ENCODE measurements at places on chromosomes 5 and 9. TPM values are rescaled to one million over a fixed set of nuclear protein-coding genes. Genes with fewer than 3 reads are reported as not detected.

- H3K36me3 ChIP-seq, result no peaks in the 10 kb centered on the region
- H3K27ac ChIP-seq, result no peak overlapping the region
- DNase-seq, result no peak
- no peak overlapping the region for H3K4me3 ChIP-seq
- H3K27me3 ChIP-seq, result no peaks in the 10 kb centered on the region
Measured at GRCh38 chr9:119577881-119578280, 208.6 kb upstream of the BRINP1 start.

DNA sequence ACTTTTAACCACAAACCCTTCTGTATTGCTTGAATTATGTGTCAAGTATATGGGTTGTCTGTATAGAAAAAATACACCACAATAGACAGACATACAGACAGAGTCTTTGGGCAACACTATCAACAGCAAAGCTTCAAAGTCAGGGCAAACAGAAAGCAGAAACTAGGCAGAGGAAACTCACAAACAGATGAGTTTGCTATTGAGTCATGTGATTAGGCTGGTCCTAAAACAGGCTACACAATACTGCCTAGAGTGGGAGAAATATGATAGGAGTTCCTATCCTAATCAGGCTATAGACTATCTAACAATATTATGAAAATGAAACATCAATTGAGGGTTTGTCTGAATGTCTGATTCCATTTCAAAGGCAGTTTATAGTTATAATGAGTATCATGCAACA, 156.4 kb downstream of the EDIL3 start:
- no peaks in the 10 kb centered on the region for H3K27me3 ChIP-seq
- no peak for DNase-seq
- H3K27ac ChIP-seq, result no peak overlapping the region
- no peaks in the 10 kb centered on the region for H3K4me1 ChIP-seq
- H3K36me3 ChIP-seq, result no peaks in the 10 kb centered on the region

GRCh38 chr9:715300-715699, 126.2 kb upstream of the DMRT1 start:
- H3K27me3 ChIP-seq, result no peaks in the 10 kb centered on the region
- peak overlapping the region; percentile 26 for H3K27ac ChIP-seq
- H3K4me3 ChIP-seq, result no peak overlapping the region
- no peak for DNase-seq
- peaks cover 30% of the 10 kb centered on the region for H3K4me1 ChIP-seq

GRCh38 chr9:96856363-96857286, 2.3 kb upstream of the ZNF782 start:
- DNase-seq, result peak; percentile 89
- peak overlapping the region; percentile 38 for H3K27ac ChIP-seq
- H3K36me3 ChIP-seq, result no peaks in the 10 kb centered on the region
- H3K4me1 ChIP-seq, result peaks cover 27% of the 10 kb centered on the region
- H3K4me3 ChIP-seq, result no peak overlapping the region

DNA sequence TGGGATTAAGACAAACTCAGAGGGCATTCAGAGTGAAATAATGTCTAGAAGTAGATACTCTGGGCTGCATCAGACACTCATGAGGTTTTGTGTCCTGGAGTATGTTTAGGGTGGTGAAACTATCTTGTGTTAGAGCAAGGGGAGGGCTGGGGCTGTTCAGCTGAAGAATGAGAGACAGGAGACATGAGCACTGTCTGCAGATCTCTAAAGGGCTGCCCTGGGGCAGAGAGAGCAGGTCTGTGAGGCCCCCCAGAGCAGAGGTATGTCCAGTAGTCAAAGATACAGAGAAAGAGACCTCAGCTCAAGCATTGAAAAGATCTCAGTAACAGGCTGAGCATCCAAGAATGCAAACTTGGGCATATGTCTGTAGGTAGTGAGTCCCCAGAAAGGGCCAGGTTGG, 45.9 kb upstream of the SHB start:
- no peak overlapping the region for H3K4me3 ChIP-seq
- no peaks in the 10 kb centered on the region for H3K27me3 ChIP-seq
- H3K4me1 ChIP-seq, result no peaks in the 10 kb centered on the region
- no peaks in the 10 kb centered on the region for H3K36me3 ChIP-seq

DNA sequence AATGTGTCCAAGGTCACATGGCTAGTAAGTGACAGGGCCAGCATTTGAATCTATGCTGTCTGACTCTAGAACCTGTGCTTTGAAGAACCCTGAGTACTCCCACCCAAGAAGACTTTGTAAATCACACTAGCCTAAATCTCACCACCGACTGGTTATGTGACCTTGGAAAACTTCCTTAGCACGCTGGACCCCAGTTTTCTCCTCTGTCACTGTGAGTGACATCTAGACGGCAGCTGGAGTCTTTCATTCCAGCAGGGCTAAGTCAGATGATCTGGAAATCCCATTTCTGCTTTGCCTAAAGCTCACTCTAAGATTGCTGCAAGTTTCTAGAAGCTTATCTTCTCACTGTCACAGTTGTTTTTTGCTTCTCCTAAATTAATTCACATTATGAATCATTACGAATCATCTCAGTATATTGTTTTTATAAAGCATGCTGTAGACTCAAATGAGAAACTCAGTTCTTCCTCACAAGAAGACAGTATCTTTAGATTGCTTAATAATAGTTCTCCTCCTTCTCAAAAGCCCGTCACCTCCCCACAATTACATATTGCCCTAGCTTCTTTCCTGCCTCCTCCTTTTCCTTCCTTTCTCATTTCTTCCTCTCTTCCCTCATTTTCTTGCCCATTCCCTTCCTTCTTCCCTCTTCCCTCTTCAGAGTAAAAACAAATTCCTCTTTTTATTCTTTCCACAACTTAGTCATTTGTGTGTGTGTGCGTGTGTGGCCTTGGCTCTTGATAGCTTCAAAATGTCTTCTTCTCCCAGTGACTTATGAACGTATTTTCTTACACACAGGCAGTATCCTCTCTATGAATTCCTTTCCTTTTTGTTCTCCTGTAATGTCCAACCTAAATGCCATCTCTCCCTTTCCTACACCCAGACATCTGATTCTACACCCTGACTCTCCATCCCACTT, 16.8 kb downstream of the ALDOB start:
- H3K27me3 ChIP-seq, result no peaks in the 10 kb centered on the region
- no peaks in the 10 kb centered on the region for H3K4me1 ChIP-seq
- no peak overlapping the region for H3K27ac ChIP-seq
- no peak for DNase-seq
- no peak overlapping the region for H3K4me3 ChIP-seq
- no peaks in the 10 kb centered on the region for H3K36me3 ChIP-seq

- no peaks in the 10 kb centered on the region for H3K4me1 ChIP-seq
- H3K27ac ChIP-seq, result no peak overlapping the region
- DNase-seq, result no peak
- H3K4me3 ChIP-seq, result no peak overlapping the region
Measured at GRCh38 chr9:132698989-132699388, 28.7 kb downstream of the GTF3C4 start.

DNA sequence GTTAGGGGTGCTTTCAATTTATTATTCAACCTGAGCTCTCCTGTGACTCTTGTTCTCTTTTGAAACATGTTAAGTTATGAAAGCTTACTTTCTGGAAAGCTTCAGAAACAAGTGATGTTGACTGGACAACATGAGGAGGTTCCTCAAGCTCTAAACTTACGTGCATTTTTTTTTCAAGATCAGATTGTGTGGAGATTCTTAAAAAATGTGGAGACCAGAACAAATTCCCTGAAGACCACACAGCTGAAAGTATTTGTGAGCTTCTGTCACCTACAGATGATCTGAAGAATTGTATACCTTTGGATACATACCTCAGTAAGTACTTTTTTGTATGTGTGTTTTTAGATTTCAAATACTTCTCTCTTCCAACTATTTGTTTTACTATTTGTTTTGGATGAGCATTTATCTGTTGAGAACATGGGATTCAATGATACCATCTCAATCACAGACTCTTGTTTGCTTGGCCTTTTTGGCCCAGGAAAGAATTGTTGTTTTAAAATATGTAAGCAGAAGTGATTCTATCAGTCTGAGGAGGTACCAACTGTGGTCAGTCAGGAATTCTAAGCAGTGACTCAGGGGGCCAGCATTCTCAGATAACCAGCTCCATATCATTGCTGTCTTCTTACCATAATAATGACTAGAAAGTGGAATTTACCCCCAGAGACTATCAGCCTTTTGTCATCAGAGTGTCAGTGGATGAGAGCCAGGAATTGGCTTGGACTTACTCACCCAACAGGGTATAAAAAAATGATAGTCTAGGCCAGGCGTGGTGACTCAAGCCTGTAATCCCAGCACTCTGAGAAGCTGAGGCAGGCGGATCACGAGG, 34.4 kb upstream of the GLIPR2 start:
- no peak overlapping the region for H3K4me3 ChIP-seq
- no peaks in the 10 kb centered on the region for H3K27me3 ChIP-seq
- DNase-seq, result peak; percentile 59
- peak overlapping the region; percentile 62 for H3K27ac ChIP-seq
- no peaks in the 10 kb centered on the region for H3K36me3 ChIP-seq

GRCh38 chr5:43315682-43316081, 2.5 kb upstream of the HMGCS1 start:
- H3K4me1 ChIP-seq, result peaks cover 12% of the 10 kb centered on the region
- no peak overlapping the region for H3K4me3 ChIP-seq
- no peak for DNase-seq
- no peaks in the 10 kb centered on the region for H3K27me3 ChIP-seq

- no peak overlapping the region for H3K4me3 ChIP-seq
- H3K36me3 ChIP-seq, result no peaks in the 10 kb centered on the region
- H3K27ac ChIP-seq, result no peak overlapping the region
- peaks cover 12% of the 10 kb centered on the region for H3K4me1 ChIP-seq
- DNase-seq, result no peak
Measured at GRCh38 chr9:70405808-70406433, 8.5 kb downstream of the KLF9 start.

- no peak overlapping the region for H3K4me3 ChIP-seq
- no peak for DNase-seq
- peaks cover 2% of the 10 kb centered on the region for H3K27me3 ChIP-seq
- no peak overlapping the region for H3K27ac ChIP-seq
Measured at GRCh38 chr9:117249799-117250198, 165.1 kb downstream of the ASTN2 start.

- no peak overlapping the region for H3K27ac ChIP-seq
- no peaks in the 10 kb centered on the region for H3K27me3 ChIP-seq
- H3K36me3 ChIP-seq, result no peaks in the 10 kb centered on the region
- no peak overlapping the region for H3K4me3 ChIP-seq
Measured at GRCh38 chr5:95134326-95134725, 150.6 kb downstream of the MCTP1 start.

DNA sequence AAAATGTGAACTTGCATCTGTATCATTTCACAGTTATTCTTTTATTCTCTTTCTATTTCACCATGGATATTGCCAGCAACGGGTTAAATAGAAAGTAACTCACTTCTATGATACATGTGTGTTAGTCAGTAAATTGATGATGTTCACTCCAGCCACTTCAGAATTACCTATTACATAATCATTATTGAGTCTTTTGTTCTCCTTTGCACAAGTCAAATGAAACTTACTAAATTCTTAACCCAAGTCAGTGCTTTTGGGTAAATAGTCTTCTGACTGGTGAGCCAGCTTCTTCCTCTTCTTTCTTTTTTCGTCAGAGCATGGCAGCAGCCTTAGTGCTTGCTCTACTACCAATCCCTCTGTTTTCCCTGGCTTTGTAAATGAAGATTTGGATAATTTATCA, 344.3 kb downstream of the RAB3C start:
- H3K4me1 ChIP-seq, result no peaks in the 10 kb centered on the region
- DNase-seq, result no peak
- H3K27me3 ChIP-seq, result no peaks in the 10 kb centered on the region
- no peak overlapping the region for H3K4me3 ChIP-seq

DNA sequence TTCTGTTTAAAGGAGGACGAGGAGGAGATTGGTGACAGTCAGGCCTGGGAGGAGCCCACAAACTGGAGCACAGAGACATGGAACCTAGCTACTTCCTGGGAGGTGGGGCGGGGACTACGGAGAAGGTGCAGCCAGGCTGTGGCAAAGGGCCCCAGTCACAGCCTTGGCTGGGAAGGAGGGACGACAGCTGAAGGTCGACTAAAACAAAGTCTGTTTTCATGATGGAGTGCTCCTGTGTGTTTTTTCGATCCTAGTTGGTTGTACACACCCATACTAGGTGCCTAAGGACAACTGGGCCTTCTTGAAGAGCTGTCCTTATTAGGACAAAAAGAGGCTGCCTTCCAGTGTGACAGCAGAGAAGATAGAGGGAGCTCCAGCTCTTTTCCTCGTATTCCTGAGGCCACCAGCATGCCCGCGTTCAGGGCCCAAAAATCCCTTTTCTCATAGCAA, 2.9 kb downstream of the CCDC107 start:
- peak overlapping the region; percentile 50 for H3K27ac ChIP-seq
- no peaks in the 10 kb centered on the region for H3K36me3 ChIP-seq
- peaks cover 11% of the 10 kb centered on the region for H3K4me1 ChIP-seq
- DNase-seq, result peak; percentile 47

GRCh38 chr5:136228136-136228757, 35.3 kb upstream of the SMIM32 start:
- H3K4me3 ChIP-seq, result no peak overlapping the region
- no peaks in the 10 kb centered on the region for H3K4me1 ChIP-seq
- H3K27me3 ChIP-seq, result peaks cover 7% of the 10 kb centered on the region
- no peaks in the 10 kb centered on the region for H3K36me3 ChIP-seq

- no peaks in the 10 kb centered on the region for H3K4me1 ChIP-seq
- DNase-seq, result no peak
- no peak overlapping the region for H3K27ac ChIP-seq
- no peaks in the 10 kb centered on the region for H3K36me3 ChIP-seq
- no peak overlapping the region for H3K4me3 ChIP-seq
Measured at GRCh38 chr5:159765135-159765433, 151.2 kb upstream of the ADRA1B start.

DNA sequence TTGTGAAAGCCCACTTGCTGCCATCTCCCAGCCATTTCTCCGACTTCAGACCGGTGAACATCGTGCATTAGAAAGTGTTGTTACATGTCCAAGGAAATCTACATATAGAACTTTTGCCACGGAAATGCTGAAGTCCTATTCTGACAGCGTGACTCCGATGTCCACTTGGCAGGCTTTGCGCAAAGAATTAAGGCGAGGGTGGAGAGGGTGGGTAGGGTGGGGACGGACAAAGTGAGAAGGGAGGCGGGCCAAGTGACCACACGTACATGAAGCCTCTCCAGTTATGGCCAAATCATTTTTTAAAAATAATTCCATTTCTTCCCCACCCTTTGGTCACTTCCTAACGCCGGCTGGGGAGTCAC, 460 bp upstream of the ACO1 start:
- peaks cover 10% of the 10 kb centered on the region for H3K27me3 ChIP-seq
- peak overlapping the region; percentile 78 for H3K27ac ChIP-seq
- peaks cover 10% of the 10 kb centered on the region for H3K4me1 ChIP-seq
- H3K36me3 ChIP-seq, result no peaks in the 10 kb centered on the region
- no peak for DNase-seq

GRCh38 chr5:1479581-1480188, 34.4 kb upstream of the SLC6A3 start:
- H3K4me1 ChIP-seq, result no peaks in the 10 kb centered on the region
- no peaks in the 10 kb centered on the region for H3K27me3 ChIP-seq
- no peak overlapping the region for H3K4me3 ChIP-seq
- H3K36me3 ChIP-seq, result no peaks in the 10 kb centered on the region

Gene MAMDC4
- 12.7 TPM for polyA plus RNA-seq

Gene ECM2
- polyA plus RNA-seq, result 4.0 TPM

Gene SHLD3
- polyA plus RNA-seq, result 2.1 TPM

Gene IL4
- not detected for polyA plus RNA-seq

Gene STPG3
- 2.5 TPM for polyA plus RNA-seq
